ENCODE measurements at places on chromosomes 13 and 19. TPM values are rescaled to one million over a fixed set of nuclear protein-coding genes. Genes with fewer than 3 reads are reported as not detected.

INSR gene
- 1.8 TPM for total RNA-seq

FPR1 gene
- 0.11 TPM for total RNA-seq

SIGLEC12 gene
- not detected for total RNA-seq

KLK13 gene
- total RNA-seq, result not detected

SIGLEC8 gene
- not detected for total RNA-seq

ZNF507 gene
- total RNA-seq, result 18.3 TPM

ZNF443 gene
- 1.3 TPM for total RNA-seq

PNMA8B gene
- not detected for total RNA-seq

SBK2 gene
- 1.3 TPM for total RNA-seq

ADAMTSL5 gene
- total RNA-seq, result 3.4 TPM

CAB39L gene
- total RNA-seq, result 1.7 TPM

RNF17 gene
- total RNA-seq, result not detected

ZNF578 gene
- not detected for total RNA-seq

CYP2F1 gene
- total RNA-seq, result not detected

SLC25A41 gene
- not detected for total RNA-seq

RDH8 gene
- 0.27 TPM for total RNA-seq

PSG1 gene
- 0.30 TPM for total RNA-seq

HSH2D gene
- total RNA-seq, result 0.14 TPM

NLRP5 gene
- total RNA-seq, result 0.03 TPM

RFXANK gene
- total RNA-seq, result 35.0 TPM

ONECUT3 gene
- not detected for total RNA-seq

SYNGR4 gene
- 6.0 TPM for total RNA-seq

ERCC2 gene
- 13.4 TPM for total RNA-seq

ZNF772 gene
- total RNA-seq, result 1.4 TPM

ERICH4 gene
- not detected for total RNA-seq
